ENCODE measurements at places on chromosomes 16 and 17.
A peak's percentile ranks its signal among the peaks of the same experiment; 100 is the strongest.

DNA sequence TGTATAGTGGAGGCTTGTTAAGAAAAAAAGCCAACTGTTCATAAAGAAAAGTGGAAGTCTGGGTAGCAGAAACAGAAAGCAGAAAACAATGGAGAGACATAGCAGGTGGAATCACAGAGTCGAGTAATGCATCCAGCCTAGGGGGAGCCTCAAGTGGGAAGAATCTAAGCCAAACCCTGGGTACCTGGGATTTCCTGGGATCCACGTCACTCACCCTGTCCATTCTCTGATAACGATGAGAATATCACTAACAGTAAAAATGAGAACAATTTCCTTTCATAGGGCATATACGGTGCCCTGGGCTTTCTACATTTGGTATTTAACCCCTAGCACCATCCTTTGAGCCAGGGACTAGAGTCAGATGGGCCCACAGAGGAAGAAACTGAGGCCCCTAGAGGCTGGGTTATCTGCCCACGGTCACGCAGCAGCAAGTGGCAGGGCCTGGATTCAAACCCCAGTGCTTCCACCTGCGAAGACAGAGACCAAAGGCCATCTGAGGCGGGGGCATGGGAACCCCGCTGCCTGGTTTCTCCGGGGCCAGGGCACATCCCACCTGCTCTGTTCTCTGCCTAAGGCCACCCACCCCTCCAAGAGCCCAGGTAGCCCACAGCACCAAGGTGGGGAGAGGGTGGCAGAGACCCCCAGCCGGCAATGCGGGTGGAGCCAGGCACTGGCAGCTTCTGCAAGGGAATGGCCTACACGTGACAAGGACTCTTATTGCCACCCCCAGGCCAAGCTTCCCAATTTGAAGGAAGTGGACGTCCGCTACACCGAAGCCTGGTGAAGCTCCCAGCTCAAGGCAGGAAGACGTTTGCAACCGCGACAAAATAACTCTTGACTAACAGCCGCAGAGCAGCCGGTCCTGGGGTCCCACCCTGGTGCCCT is 69.8 kb upstream of the PLCG2 start:
- DNase-seq = no peak

DNA sequence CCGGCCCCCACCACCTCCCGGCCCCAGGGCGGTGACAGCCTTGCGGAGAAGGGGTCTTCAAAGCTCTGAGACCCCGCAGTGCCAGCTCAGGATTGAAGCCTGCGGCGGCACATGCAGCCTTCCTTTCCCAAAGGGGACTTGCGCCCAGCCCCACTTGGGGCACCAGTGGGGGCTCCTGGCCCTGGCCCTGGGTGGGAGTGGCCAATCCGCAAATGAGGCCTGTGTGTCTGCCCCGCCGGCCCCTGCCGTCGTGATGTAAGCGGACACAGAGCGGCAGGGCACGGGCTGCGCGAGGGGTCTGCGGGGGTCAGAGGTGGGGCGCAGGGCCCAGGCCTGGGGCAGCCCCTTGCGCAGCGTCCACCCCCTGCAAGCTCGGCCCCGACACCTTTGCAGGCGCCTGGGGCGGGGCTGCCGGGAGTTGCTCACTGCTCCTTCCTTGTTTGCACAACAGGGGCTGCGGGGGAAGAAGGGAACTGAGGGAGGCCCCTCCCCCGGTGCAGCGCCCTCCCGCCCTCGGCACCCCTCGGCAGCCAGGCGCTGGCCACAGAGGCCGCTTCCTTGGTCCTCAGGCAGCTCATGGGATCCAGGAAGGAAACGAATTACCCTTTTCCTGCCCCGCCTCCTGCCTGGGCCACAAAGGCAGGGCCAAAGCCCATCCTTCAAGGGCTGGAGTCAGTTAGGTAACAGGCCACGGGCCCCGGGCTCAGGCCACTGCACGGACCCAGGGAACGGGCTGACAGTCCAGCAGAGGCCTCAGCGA is 2.9 kb downstream of the SLC16A3 start:
- DNase-seq = no peak

- peak; percentile 85 for DNase-seq
Measured at GRCh38 chr17:60135151-60135950, 14.4 kb upstream of the CA4 start.

DNA sequence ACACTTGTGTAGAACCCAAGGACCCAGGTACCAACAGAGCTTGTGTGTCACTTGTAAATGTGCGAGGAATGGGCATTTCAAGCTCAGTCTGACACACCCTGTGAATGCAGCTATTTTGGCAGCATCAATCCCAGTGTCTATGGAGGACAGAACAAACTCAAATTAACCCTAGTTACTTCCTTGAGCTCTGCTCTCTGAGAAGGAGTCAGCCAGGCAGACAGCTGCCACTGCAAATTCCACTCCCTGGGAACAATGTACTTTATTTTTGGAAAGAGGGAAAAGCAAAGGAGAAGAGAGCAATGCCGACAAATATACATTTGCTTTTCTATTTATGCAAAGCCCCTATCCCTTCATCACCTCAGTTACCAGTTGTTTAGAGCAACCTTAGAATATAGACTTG is 48.4 kb upstream of the NOG start:
- DNase-seq = no peak

DNA sequence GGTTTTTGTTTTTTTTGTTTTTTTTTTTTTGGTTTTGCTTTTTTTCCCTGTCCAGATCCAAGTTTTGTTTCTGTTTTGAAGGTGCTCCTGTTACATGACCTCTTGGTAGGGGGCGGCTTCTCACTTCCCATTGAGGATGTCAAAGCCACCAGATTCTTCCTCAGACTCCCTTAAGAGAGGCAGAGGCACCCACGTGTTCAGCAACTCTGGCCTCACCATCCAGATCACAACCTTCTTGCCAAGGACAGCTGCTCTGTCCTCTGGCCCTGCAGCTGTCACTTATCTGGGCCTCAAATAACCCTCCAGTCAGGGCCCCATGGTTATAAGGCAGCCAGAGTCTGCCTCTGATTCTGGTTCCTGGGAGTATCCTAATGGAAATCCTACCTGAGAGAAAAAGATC is 208.5 kb downstream of the STX8 start:
- DNase-seq = no peak

DNA sequence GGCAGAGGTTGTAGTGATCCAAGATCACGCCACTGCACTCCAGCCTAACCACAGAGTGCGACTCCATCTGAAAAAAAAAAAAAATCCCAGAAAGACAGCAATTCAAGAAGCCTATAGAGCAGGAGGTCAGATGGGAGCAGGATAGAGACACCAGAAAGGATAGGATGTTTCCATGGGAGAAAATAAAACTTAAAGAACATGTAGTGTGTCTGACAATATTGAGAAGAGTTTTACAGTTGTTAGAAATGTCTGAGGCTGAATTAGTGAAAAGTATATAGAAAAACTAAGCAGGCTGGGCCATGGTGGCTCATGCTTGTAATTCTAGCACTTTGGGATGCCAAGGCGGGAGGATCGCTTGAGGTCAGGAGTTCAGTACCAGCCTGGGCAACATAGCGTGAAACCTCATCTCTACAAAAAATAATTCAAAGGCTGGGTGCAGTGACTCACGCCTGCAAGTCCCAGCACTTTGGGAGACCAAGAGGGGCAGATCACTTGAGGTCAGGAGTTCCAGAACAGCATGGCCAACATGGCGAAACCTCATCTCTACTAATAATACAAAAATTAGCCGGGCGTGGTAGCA is 15.3 kb upstream of the TRIM37 start:
- no peak for DNase-seq

GRCh38 chr16:85653290-85653891 is 35.4 kb downstream of the GINS2 start:
- DNase-seq = no peak

DNA sequence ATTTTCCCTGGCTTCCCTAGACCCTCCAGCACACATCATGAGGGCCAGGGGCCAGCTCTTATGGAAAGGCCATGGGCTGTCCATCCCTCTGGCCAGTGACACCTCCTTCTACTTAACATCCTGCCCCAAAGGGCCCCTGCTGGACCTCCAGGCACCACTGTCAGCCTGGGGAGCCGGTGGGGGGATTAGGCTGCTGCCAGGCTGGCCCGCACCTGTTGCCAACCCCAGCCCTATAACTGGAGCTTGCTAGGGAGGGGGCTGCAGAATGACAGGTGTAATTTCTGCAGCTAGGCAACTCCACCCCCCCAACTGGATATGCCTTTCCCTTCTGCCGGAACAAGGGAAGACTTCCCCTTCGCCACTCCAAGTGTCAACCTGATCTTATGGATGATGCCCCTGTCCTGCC is 12.5 kb downstream of the RARA start:
- no peak for DNase-seq

DNA sequence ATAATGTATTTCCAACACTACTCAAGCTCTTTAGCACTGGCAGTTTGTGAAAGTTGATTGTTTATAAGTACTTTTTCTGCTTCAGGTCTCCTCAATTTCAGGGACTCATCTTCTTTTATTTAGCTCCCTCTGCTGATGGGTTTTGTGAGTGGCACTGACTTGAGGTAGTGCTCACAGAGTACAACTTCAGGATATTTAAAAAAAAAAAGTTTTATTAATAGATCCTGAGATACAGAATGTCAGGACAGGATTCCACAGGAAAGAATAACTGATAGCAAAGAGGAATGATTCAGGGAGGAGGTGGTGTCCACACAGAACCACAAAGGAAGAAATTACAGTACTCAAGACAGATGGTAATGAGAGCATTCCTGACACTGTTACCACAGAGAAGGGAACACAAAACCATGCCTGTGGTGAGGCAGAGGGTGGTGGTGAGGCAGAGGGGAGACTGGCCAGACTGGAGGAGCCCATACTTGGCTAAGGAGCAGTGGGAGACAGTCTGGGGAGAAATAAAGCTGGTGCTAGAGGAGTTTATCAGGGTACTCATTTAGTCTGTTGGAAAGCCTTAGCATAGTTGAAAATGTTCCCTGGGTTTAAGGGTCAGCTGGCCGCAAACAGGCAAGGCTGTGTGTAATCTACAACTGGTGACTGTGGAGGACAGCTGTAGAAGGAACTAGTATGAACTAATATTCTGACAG is 63.7 kb downstream of the SPAG9 start:
- DNase-seq = no peak

DNA sequence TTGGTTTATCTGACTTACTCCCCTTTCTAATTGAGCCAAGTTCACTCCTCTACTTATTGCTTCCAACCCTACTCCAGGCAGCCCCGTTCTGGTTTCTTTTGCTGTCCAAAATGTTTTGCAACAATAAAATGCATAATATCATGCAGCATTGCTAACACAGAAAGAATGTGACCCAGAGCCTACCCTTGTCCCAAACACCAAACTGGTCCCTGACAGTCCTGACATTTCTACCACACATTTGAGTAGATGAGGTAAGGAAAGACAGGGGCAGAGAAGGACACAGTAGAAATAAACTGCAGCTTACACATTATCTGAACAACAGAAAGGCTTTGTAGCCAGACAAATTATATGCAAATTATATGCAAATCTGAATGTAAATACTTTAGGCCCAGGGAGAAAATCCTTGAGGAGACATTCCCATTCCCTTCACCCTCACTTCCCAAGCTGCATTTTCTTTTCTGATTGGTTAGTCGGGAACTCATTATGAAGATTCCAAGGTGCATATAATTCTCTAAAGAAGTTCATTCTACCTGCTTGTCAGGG is 31.6 kb downstream of the SOX9 start:
- no peak for DNase-seq

DNA sequence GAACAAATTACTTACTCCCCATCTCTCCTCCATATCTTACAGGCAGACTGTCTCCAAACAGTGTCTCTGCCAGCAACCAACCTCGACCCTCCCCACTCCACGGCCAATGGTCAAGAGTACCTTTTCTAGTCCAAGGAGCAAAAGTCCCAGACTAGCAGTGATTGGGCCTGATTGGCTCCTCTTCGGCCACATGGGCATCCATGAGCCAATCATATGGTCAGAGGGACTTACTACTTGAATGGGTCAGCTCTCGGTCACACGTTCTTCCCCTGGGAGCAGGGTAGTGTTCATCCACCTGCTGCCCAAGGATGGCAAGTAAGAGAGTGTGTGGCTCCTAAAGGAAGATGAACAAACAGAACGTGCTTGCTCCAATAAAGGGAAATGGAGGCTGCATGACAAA is 84.6 kb downstream of the C16orf78 start:
- no peak for DNase-seq

DNA sequence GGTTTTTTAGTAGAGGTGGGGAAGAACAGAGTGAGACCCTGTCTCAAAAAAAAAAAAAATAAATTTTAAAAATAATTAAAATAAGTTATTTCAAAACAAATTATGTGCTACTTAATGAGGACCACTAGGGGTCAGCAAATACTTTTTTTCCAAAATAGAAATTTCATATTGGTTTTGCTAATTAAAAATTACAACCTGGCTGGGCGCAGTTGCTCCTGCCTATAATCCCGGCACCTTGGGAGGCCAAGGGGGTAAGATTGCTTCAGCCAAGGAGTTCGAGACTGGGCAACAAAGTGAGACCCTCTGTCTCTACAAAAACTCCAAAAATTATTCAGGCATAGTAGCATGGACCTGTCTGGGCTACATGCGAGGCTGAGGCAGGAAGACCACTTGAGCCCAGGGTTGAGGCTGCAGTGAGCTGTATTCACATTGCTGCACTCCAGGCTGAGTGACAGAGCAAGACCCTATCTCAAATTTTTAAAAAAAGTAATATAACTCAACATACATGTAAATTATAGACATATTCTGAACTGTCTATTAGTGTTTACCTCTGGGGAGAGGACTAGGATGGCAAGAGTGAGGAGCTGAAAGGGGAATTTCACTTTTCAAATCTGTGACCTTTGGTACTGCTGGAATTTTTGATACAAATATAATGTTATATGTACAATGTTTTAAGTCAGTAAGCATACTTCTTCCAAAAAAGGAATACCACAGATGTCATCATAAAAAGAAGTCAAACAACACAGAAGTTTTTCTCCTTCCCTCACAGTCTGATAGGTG is 8.1 kb downstream of the MEIOB start:
- no peak for DNase-seq

DNA sequence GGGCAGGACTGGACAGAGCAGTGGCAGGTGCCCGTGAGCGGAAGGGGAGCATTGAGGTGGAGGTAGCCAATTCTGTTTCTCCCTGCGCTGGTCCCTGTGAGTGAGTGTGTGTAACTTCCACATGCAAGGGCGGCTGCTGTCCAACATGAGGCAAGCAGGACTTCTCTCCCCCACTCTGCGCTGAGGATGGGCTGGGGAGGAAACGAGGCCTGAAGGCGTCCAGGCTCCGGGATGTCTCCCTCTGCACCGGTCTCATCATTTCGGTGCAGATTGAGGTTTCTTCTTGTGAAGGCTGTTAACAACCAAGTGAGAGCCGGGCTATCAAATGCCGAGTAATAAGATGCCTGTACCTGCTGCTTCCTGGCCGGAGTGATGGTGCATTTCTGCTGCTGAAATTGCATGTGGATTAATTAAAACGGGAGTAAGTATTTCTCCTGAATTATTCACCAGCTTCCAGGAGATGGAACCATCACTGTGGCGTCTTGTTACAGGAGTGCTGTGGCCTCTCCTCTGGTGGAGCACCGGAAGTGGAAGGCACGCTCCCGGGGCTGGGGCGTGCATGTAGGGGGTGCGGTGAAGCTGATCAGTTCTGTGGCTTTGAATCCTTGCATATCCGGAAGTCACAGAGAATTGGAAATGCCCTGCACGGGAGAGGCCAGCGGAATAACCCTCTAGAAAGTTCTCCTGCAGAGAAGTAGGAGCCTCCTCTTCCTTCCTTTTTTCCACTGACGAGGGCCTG is 41.7 kb upstream of the MGAT5B start:
- DNase-seq = no peak
